Aorta (tissue), 5 donors: ENCODE measurements at places on chromosomes 3 and 15. TPM values are rescaled to one million over a fixed set of nuclear protein-coding genes. Genes with fewer than 3 reads are reported as not detected.

- H3K4me1 ChIP-seq, result peaks cover 7% of the 10 kb centered on the region
- H3K36me3 ChIP-seq, result no peaks in the 10 kb centered on the region
- no peaks in the 10 kb centered on the region for H3K27me3 ChIP-seq
- no peak overlapping the region for H3K27ac ChIP-seq
- DNase-seq, result no peak
Observed at GRCh38 chr15:25795712-25796111, 67.4 kb downstream of the ATP10A start.

The IL5RA gene
- total RNA-seq, result 0.18 TPM

DNA sequence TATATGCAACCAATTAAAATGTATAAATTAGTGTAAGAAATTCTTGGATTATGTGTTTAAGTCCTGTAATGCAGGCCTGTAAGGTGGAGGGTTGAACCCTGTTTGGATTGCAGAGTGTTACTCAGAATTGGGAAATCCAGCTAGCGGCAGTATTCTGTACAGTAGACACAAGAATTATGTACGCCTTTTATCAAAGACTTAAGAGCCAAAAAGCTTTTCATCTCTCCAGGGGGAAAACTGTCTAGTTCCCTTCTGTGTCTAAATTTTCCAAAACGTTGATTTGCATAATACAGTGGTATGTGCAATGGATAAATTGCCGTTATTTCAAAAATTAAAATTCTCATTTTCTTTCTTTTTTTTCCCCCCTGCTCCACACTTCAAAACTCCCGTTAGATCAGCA, 65.4 kb upstream of the ACAD9 start:
- no peaks in the 10 kb centered on the region for H3K4me1 ChIP-seq
- H3K4me3 ChIP-seq, result no peak overlapping the region
- H3K27me3 ChIP-seq, result no peaks in the 10 kb centered on the region
- H3K27ac ChIP-seq, result no peak overlapping the region

DNA sequence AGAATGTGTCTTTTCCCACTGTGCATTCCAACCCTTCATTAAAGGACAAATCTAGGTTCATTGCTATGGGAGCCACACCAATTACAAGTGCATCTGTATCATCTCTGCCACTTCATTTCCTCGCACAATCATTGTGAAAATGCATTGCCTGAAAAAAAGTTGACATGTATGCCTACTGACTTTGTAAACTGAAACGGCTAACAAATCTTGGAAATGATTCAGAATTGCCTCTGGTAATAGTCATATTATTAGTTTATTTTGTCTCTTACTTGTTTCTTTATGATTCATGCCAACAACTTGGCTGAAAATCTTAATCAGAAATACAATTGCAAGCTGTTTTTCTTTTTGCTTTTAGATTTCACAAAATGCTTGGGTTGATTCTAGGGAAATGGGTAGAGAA, 497.1 kb downstream of the ZIC1 start:
- no peaks in the 10 kb centered on the region for H3K27me3 ChIP-seq
- no peak overlapping the region for H3K4me3 ChIP-seq
- DNase-seq, result no peak
- H3K27ac ChIP-seq, result no peak overlapping the region

The VPS18 gene
- total RNA-seq, result 22.5 TPM

DNA sequence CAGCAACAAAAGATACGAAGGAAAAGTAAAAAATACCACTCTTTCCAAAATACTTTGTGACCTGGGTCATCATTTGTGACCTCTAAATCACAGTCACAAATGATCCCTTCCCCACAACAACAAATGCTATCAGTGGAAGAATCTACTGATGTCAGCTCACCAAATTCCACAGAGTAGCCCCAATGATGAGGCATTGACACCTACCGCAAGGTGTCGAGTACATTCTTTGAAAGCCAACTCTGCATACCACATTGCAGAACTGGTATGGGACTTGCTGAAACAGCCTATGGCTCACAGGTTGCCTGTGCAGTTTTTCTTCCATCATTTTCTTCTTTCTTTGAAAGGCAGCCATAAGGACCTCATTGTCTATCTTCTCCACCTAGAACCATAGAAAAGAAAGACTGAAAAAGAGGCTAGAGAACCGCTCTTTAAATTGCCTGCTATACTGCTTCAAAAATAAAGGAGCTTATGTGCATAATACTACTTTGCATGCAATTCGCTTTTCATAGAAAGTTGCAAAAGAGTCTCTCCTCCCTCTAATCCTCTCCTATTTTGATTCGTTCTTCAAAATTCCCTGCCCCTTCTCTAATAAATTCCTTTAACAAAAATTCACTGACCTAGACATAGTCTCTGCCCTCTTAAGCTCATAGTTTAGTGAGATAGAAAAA, 21.4 kb upstream of the KPNA1 start:
- no peak for DNase-seq
- H3K27me3 ChIP-seq, result no peaks in the 10 kb centered on the region
- no peaks in the 10 kb centered on the region for H3K4me1 ChIP-seq
- H3K36me3 ChIP-seq, result peaks cover 15% of the 10 kb centered on the region
- H3K4me3 ChIP-seq, result no peak overlapping the region

The TMEM207 gene
- not detected for total RNA-seq

The CCR3 gene
- not detected for total RNA-seq

DNA sequence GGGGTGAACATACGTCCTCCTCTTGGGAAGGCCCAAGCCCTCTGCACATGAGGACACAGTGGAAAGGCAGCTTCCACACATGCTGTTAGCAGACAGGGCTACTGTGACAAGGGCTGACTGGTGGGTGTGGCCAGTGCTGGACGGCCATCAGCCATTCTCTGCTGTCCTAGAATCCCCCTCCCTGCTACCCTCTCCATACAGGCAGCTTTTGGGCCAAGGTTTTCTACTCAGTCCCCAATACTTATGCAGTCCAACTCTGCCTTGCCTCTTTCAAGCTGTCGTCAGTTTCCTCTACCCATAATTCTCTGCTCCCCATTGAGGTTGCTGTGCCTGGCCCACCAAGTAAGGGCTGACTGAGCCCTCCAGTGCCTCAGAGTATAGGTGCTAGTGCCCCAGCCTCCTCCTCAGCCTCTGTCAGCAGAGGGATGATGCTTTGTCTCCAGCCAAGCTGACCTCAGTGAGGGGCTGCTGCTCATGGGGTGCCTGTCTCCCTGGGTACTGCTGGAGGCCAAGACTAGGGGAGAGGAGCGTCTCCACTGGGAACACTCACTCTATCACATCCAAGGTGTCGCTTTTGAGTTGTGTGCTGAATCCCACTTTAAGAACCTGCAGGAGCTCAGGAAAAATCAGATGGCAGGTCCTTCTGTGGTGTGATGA, 2.8 kb downstream of the LOXL1 start:
- H3K27me3 ChIP-seq, result no peaks in the 10 kb centered on the region
- H3K27ac ChIP-seq, result no peak overlapping the region
- no peaks in the 10 kb centered on the region for H3K4me1 ChIP-seq
- H3K4me3 ChIP-seq, result no peak overlapping the region
- H3K36me3 ChIP-seq, result no peaks in the 10 kb centered on the region

The THAP10 gene
- 1.7 TPM for total RNA-seq

DNA sequence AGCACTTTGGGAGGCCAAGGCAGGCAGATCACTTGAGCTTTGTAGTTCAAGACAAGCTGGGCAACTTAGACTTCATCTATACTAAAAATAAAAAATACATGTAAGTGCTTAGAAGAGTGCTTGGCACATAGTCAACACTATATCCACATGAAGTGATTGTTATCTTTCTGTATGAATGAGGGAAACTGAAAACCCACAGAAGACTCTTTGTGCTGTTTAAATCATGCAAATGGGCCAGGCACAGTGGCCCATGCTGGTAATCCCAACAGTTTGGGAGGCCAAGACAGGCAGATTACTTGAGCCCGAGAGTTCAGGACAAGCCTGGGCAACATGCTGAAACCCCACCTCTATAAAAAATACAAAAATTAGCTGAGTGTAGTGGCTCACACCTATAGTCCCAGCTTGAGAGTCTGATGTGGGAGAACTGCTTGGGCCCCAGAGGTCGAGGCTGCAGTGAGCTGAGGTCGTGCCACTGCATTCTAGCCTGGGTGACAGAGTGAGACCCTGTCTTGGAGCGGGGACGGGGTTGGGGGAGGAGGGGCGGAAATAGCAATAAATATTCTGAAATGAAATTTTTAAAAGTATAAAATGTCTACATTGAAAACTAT, 129.7 kb downstream of the NR2E3 start:
- DNase-seq, result no peak
- H3K4me3 ChIP-seq, result no peak overlapping the region
- H3K27ac ChIP-seq, result no peak overlapping the region

DNA sequence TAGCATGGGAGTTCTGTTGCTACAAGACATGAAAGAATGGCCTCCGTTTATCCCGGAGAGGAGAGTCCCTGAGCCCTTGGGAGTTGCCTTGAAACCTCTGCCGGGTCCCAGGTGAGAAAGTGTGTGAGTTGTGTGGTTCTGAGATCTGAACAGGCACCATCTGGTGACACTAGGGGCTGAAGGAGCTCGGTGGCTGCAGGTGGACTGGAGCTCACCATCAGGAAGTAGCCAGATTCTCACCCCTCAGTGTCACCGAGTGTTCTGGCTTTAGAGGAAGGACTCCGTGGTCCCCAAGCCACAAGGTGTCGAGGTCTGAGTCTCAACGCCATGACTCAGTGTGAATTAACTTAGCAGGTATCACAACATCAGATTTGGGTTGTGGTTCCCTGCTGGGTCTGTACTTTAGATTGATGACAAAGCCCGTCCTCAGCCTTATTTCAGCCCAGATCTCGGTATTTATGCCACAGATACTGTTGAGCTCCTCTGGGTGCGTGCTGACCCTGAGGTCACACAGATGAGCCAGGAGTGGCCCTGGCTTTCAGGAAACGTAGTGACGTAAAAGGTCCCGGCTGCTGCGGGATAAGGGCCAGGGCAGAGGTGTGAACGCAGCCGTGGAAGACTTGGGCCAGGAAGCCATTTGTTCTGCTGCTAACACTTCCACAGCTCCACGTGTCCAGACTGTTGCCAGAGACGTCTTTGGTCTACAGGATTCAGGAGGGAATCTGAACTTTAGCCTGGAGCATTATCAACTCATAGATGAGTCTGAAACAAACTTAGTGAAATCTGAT, 54.4 kb downstream of the PGPEP1L start:
- no peak overlapping the region for H3K4me3 ChIP-seq
- no peak for DNase-seq

The TMEM115 gene
- total RNA-seq, result 27.8 TPM

GRCh38 chr3:5663601-5664000, 476.1 kb downstream of the EDEM1 start:
- no peaks in the 10 kb centered on the region for H3K27me3 ChIP-seq
- no peak for DNase-seq
- no peaks in the 10 kb centered on the region for H3K4me1 ChIP-seq
- no peak overlapping the region for H3K4me3 ChIP-seq
- no peaks in the 10 kb centered on the region for H3K36me3 ChIP-seq

The RPL15 gene
- 1,433 TPM for total RNA-seq

- H3K27ac ChIP-seq, result peak overlapping the region; percentile 96
- no peaks in the 10 kb centered on the region for H3K27me3 ChIP-seq
- H3K36me3 ChIP-seq, result no peaks in the 10 kb centered on the region
- H3K4me1 ChIP-seq, result peaks cover 3% of the 10 kb centered on the region
- H3K4me3 ChIP-seq, result peak overlapping the region; percentile 86
Observed at GRCh38 chr15:56732135-56732885, 999 bp downstream of the ZNF280D start.

DNA sequence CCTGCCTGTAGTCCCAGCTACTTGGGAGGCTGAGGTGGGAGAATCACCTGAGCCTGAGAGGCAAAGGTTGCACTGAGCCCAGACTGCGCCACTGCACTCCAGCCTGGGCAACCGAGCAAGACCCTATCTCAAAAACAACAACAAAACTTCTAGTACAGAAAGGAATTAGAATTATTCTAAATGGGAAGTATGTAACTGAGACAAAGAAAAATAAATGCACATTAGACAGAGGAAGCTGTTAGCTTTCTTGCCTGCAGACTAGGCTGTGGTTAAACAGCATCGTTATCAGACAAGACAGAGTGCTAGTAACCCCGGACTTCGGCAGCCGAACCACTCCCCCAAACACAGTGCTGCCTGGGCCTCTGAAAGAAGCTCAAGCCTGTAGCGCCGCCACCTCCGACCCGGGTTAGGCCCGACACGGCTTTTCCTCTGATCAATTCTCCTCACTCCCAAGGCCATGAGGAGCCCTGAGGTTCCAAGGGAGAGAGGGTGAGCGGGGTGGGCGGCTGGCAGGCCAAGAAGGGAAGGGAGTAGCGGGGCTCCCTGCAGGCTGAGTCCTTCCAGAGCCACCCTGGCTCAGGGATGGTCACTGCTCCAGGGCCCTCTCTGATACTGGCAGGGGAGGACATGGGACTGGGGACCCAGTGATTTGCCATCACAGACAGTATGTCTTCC, 44.8 kb upstream of the MUC4 start:
- no peak overlapping the region for H3K4me3 ChIP-seq
- H3K36me3 ChIP-seq, result no peaks in the 10 kb centered on the region
- no peaks in the 10 kb centered on the region for H3K27me3 ChIP-seq
- no peaks in the 10 kb centered on the region for H3K4me1 ChIP-seq
- no peak for DNase-seq
- H3K27ac ChIP-seq, result no peak overlapping the region

- H3K36me3 ChIP-seq, result no peaks in the 10 kb centered on the region
- no peak overlapping the region for H3K4me3 ChIP-seq
- H3K27ac ChIP-seq, result no peak overlapping the region
- DNase-seq, result no peak
Observed at GRCh38 chr3:114799816-114800215, 347.3 kb downstream of the ZBTB20 start.

GRCh38 chr15:70258369-70259027, 160.8 kb upstream of the TLE3 start:
- no peaks in the 10 kb centered on the region for H3K27me3 ChIP-seq
- H3K4me3 ChIP-seq, result no peak overlapping the region

The PARP14 gene
- 54.4 TPM for total RNA-seq

GRCh38 chr3:112776000-112776399, 70.7 kb downstream of the CD200R1L start:
- H3K36me3 ChIP-seq, result no peaks in the 10 kb centered on the region
- no peaks in the 10 kb centered on the region for H3K27me3 ChIP-seq
- no peak overlapping the region for H3K4me3 ChIP-seq
- no peak overlapping the region for H3K27ac ChIP-seq
- no peak for DNase-seq

DNA sequence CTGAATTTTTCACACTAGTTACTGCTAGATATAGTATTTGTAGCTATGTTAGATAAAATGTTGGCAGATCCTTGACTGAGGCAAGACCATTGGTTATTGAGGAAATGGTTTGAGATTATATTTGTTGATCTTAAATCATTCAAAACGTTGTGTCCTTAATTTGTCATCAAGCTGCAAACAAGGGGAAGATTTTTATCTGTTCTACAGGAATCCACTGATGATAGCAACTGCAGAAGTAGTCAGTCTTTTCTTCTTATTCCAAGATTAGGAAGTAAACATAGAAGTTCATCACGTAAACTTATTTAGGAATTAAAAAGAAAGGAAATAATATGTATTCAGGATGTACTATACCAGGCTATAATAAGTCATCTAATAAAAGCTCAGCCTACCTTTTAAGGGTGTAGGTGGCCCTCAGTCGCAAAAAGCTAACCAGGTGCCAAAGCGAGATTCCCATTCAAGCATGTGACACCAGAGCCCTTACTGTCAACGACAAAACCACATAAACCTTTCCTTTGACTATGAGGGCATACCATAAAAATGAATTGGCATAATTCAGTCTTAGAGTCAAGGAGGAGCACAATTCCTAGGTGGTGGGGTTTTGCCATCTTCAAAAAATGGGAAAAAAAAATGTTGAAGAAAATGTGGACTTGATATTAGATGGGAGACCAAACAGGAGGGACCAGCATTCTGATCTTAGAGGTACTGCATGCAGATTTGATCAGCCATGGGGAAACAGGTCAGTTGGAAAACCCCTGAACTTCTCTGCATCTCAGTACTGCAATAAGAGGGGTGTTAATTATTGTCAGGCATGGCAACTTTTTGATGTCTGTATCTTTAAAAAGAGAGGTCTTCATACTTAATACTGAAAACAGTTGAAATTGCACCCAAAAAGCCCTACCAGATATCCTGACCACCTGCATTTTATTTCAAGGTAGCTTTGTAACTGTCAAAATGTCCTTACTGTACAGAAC, 212.5 kb upstream of the UBE2E1 start:
- no peak overlapping the region for H3K4me3 ChIP-seq
- no peaks in the 10 kb centered on the region for H3K36me3 ChIP-seq
